ENCODE measurements at places on chromosomes 5 and 9. TPM values are rescaled to one million over a fixed set of nuclear protein-coding genes. Genes with fewer than 3 reads are reported as not detected.

- H3K36me3 ChIP-seq = no peaks in the 10 kb centered on the region
- no peaks in the 10 kb centered on the region for H3K4me1 ChIP-seq
- no peak overlapping the region for H3K4me3 ChIP-seq
- no peaks in the 10 kb centered on the region for H3K27me3 ChIP-seq
- H3K27ac ChIP-seq = no peak overlapping the region
Measured at GRCh38 chr5:8997542-8998070, 548.3 kb downstream of the SEMA5A start.

DNA sequence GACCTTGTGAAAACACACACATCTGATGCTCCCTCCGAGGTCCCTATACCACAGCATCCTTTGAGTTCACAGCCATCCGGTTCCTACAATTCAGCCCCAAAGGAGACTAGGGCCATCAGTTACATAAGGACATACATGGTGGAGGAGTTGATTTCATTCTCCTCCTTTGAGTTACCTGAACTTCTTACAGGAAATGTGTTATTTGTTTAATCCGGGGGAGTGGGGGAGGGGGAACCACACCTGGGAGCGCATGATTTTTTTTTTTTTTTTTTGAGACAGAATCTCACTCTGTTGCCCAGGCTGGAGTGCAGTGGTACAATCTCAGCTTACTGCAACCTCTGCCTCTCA, 30.7 kb downstream of the SEMA4D start:
- H3K4me1 ChIP-seq = no peaks in the 10 kb centered on the region
- no peaks in the 10 kb centered on the region for H3K27me3 ChIP-seq
- no peak for DNase-seq
- no peak overlapping the region for H3K27ac ChIP-seq
- no peak overlapping the region for H3K4me3 ChIP-seq

GRCh38 chr9:16544842-16545241, 325.6 kb downstream of the BNC2 start:
- DNase-seq = no peak
- no peaks in the 10 kb centered on the region for H3K36me3 ChIP-seq
- no peak overlapping the region for H3K27ac ChIP-seq

DNA sequence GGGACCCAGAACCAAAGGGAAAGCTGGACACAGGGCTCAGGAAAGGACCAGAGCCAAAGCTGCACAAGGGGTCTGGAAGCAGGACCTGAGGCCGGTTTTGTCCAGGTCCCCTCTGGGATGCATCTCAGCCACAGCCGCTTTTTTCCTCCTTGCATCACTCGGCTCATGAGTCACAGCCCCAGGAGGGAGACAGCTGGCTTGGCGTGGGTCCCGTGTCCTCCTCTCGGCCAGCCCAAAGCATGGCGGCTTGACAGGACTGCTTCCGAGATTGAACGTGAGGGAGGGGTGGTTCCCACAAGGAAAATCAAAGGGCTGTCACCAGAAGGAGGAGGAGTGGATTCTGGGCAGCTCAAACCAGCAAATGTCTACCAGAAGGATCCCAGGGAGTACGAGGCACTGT, 56.7 kb upstream of the CPLX2 start:
- H3K27ac ChIP-seq = no peak overlapping the region
- H3K4me1 ChIP-seq = no peaks in the 10 kb centered on the region
- no peaks in the 10 kb centered on the region for H3K36me3 ChIP-seq

DNA sequence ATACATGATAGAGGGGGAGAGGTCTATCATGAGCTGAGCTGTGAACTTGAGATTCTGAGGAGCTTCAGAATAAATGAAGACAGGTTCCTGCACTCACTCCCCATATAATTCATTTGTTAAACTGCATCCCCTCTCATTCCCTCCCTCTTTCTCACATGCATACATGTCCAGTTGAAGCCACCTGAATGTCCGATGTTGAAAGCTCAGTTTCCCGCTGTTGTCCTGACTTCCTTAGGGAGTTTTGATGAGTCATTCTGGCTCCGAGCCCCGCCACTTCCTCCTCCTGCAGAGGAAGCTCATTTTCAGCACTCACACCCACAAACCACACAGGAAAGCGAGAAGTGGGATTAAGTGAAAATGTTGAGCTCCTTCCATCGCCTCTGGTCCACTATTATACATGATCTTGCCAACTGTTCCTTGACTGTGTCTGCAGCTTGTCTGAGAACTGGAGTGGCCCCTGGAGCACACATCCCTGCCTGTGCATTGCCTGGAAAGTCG, 121.2 kb downstream of the CEMIP2 start:
- H3K27ac ChIP-seq = no peak overlapping the region
- no peak overlapping the region for H3K4me3 ChIP-seq
- no peaks in the 10 kb centered on the region for H3K27me3 ChIP-seq
- no peaks in the 10 kb centered on the region for H3K36me3 ChIP-seq

DNA sequence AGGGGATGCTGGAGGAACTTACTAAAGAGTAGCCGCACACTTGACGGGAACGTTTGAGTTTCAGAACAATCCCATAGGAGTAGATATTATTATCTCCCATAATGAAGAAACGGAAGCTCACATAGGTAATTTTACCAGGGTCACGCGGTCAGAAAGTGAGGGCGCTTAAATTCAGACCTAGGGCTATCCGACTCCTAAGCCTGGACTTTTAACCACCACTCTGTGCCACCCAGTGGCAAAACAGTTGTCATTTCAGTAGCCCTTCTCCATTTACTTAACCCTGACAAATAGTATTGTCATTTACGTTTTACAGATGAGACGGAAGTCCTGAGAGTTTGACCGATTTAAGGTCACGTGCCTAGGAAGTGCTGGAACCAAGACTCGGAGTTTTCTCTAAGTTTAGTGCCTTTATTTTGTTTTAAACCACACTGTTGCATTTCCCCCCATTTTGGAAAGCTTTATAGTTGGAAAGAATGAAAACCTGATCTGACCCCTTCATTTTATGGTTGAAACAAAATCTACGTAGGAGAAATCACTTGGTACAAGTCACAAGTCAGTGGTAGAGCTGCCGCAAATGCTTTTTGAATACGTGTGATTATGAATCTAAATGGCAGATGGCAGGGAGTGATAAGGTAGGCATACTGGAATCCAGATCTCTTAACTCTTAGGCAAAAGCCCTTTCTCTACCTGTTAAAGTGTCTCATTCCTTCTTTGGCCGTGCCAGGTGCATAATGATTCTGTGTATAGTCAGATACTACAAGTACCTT, 650 bp downstream of the MRRF start:
- no peaks in the 10 kb centered on the region for H3K27me3 ChIP-seq
- DNase-seq = no peak
- H3K27ac ChIP-seq = peak overlapping the region; percentile 92

Gene PTGES
- total RNA-seq = 4.5 TPM

Gene NNT
- 71.5 TPM for total RNA-seq

Gene ZFP2
- 3.4 TPM for total RNA-seq

Gene CD72
- total RNA-seq = not detected

All from esophagus muscularis mucosa (tissue), 4 donors.